ENCODE measurements at places on chromosomes 6 and 20.

- peak overlapping the region; percentile 92 for H3K27ac ChIP-seq
- H3K36me3 ChIP-seq, result peaks cover 6% of the 10 kb centered on the region
- peak overlapping the region; percentile 91 for H3K4me3 ChIP-seq
- no peaks in the 10 kb centered on the region for H3K27me3 ChIP-seq
These were observed 86.0 kb downstream of the SESN1 start for GRCh38 chr6:109008537-109009235.

DNA sequence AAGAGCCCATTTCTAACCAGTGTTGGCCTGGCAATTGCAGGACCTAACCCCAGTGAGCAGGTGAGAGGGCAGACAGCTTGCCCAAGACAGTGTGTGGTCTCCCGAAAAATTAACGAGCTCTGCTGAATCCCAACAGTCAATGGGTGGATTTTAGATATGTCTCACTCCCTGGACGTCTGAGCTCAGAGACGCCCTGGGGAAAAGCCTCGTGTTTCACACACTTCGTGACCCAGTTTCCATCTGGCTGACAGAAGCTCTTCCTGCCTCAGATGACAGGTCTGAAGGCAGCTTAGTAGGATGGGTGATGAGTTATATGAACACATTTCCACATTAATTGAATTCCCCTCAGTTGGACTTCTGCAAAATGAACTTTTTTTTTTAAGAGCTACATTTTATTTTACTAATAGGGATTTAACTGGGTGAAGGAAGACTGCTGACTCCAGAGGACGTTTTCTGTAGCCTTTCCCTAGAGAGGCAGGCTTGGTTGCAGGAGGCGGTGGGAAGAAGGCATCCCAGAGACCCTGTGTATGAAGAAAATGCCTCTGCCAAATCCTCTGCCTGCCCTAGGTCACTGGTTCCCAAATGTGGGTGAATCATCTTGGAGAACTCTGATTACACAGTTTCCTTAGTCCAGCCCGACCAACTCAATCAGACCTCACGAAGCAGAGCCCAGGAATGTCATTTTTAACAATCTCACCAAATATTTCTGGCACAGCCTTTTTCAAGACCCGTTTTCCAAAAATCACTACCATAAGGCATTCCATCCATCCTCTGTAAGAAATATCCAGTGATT, 71.7 kb upstream of the LY86 start:
- H3K4me3 ChIP-seq, result no peak overlapping the region
- H3K27me3 ChIP-seq, result peaks cover 87% of the 10 kb centered on the region
- peaks cover 15% of the 10 kb centered on the region for H3K4me1 ChIP-seq

DNA sequence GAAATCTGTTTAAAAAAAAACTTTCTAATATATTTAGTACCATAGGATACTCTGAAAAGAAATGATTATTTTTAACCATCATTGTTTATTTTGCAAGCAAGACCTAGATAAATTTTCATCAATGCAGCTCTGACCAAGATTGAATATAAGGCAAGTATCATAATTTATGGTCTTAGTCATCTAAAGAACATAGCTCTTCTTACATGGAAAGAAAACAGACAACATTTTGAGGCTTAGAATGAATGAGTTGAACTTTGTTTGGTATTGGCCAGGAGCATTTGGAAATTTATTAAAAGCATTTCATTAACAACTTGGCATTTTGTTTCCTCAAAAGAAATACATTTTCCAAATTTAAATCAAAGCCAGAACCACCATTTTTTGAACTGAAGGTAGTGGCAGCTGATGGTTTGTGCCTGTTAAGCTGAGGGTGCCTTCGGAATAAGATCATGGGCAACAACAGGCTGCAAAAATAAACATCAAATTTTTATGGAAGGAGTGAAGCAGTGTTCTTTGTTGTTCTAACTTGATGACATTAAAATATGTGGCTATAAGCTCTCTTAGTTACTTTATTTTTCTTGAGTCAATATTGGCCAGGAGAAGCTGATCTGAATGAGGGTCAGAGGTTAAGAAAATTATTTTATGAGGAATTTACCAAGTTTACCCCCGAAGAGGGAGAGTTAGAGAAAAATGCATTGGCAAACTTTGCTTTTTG, 6.7 kb upstream of the ATXN1 start:
- no peaks in the 10 kb centered on the region for H3K27me3 ChIP-seq
- H3K27ac ChIP-seq, result no peak overlapping the region
- H3K36me3 ChIP-seq, result peaks cover 9% of the 10 kb centered on the region
- no peak for DNase-seq

DNA sequence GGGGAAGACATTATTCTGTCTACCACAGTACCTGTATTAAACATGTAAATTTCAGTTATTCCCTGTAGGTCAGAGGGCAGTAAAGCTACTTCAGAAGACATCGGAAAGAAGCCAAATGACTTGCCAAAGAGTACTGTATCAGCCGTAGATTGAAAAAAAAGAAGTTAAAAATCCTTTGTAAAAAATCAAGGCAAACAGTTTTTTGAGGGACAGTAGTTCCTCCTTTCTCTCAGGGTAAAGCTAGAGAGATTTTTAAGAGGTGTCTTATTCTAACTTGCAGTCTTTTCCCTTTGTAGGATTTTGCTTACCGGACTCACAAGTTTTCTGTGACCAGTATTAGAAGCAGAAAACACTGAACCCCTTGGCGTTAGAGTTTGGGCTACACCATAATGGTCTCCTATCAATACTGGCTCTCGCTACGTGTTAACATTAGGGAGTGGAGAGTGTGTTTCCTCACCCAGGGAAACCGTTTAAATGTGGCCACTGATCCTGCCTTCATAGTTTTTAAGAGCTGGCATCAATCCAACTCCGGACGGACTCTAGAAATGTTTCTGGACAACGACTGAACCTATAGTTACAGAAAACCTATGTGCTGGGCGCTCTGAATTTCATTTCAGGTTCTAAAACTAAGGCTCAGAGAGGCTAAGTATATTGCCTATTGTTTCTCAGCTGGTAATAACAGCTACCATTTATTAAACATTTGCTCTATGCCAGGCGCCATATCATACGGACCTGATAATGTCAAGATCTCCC, 1.3 kb upstream of the ASXL1 start:
- no peak for DNase-seq
- no peaks in the 10 kb centered on the region for H3K27me3 ChIP-seq
- peaks cover 15% of the 10 kb centered on the region for H3K36me3 ChIP-seq
- H3K4me3 ChIP-seq, result peak overlapping the region; percentile 95

GRCh38 chr20:47754388-47754715, 30.9 kb downstream of the SULF2 start:
- H3K4me1 ChIP-seq, result peaks cover 10% of the 10 kb centered on the region
- no peak overlapping the region for H3K27ac ChIP-seq
- no peaks in the 10 kb centered on the region for H3K36me3 ChIP-seq
- H3K4me3 ChIP-seq, result no peak overlapping the region
- DNase-seq, result no peak

DNA sequence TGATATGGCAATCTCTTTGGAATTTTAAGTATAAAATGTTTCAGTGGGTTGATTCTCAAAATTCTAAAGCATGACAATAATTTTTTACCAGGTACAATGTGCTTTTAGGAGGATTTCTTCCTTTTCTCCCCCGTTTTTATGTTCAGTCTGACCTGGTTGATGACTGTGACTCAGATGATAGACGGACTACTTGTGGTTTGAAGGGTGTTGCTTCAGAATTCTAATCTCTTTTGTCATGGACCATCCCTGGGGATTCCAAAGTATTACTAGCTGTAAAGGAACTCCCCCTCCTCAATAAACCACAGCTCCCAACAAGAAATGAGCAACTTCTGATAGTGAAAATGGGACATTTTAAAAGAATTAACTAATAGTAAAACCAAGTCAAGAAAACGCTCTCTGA, 34.9 kb upstream of the TNFAIP3 start:
- H3K27ac ChIP-seq, result no peak overlapping the region
- H3K4me1 ChIP-seq, result peaks cover 33% of the 10 kb centered on the region
- no peak for DNase-seq
- H3K4me3 ChIP-seq, result no peak overlapping the region
- peaks cover 2% of the 10 kb centered on the region for H3K36me3 ChIP-seq

- H3K36me3 ChIP-seq, result no peaks in the 10 kb centered on the region
- DNase-seq, result no peak
- H3K4me1 ChIP-seq, result peaks cover 3% of the 10 kb centered on the region
These were observed 58.2 kb upstream of the BCLAF1 start for GRCh38 chr6:136347847-136348246.

DNA sequence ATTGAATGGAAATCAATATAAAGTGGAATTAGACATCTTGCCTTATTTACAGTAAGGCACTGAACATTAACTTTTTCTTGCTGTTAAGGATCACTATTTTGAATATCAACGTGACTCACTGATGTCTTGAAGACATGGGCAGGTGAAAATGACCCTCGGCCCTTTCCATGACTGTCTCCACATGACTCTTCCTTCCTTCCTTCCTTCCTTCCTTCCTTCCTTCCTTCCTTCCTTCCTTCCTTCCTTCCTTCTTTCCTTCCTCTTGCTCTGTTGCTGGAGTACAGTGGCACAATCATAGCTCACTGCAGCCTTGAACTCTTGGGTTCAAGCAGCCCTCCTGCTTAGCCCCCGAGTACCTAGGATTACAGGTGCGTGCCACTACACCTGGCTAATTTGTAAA, 52.2 kb upstream of the TOX2 start:
- no peak for DNase-seq
- no peak overlapping the region for H3K27ac ChIP-seq
- no peaks in the 10 kb centered on the region for H3K36me3 ChIP-seq
- no peak overlapping the region for H3K4me3 ChIP-seq
- peaks cover 35% of the 10 kb centered on the region for H3K27me3 ChIP-seq

DNA sequence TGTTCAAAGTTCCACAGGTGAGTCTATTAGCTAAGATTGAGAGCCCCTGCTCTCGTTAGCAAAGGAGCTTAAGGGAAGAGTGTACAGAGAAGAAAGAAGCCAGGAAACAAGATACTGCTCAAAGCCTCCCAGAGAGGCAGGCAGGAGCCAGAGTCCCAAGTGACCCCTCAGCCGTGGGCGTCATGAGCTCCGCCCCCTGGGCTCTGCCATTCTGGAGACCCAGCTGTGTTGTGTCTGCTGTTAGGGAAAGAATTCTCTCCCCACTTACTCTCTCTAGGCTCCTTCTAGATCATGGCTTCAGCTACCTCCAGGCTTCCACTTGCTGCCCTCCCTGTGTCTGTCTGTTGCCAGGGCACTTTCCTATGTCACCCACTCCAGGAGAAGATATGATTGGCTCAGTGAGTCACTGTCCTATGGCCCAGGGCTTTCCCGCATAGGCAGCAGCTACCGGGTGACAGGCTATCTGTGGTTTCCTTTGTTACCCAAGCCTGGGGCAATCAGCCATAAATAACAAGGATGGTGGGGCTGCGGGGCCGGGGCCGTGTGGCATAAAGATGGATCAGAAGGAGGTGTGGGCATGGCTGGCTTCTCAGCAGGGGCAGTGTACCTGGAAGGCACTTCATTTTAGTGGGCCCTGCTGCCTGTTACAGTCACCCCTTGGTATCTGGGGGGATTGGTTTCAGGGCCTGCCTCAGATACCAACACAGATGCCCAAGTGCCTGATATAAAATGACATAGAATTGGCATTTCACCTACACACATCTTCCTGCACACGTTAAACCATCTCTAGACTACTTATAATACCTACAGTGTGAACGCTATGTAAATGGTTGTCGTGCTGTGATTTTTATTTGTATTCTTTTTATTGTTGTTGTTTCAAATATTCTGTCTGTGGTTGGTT, 118.9 kb downstream of the ARMC2 start:
- H3K27me3 ChIP-seq, result no peaks in the 10 kb centered on the region
- DNase-seq, result no peak
- H3K4me1 ChIP-seq, result peaks cover 13% of the 10 kb centered on the region
- no peak overlapping the region for H3K4me3 ChIP-seq
- H3K36me3 ChIP-seq, result no peaks in the 10 kb centered on the region

DNA sequence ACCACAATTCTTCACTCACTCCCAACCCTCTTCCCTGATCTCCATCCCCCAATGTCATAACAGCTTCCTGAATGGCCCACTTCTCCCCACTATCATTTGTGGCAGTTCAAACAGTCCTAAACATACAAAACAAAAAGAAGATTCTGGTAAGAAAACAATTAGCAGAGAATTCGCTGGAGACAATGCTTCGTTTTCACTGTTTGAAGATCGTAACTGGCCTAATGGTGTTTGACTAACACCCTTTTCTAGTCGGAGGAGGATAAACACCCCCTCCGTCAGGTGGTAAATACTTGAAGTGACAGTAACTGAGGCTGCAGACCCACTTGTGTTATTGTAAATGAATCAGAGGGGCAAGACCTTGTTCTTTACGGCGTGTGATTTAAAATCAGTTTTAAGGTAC, 3.8 kb downstream of the EYA2 start:
- H3K27me3 ChIP-seq, result peaks cover 71% of the 10 kb centered on the region
- no peak for DNase-seq

GRCh38 chr6:32074996-32075532, 34.1 kb downstream of the TNXB start:
- no peaks in the 10 kb centered on the region for H3K4me1 ChIP-seq
- DNase-seq, result no peak
- no peak overlapping the region for H3K27ac ChIP-seq

- H3K27ac ChIP-seq, result peak overlapping the region; percentile 96
- H3K4me1 ChIP-seq, result peaks cover 45% of the 10 kb centered on the region
- DNase-seq, result no peak
- H3K36me3 ChIP-seq, result peaks cover 34% of the 10 kb centered on the region
- H3K4me3 ChIP-seq, result peak overlapping the region; percentile 98
- peaks cover 4% of the 10 kb centered on the region for H3K27me3 ChIP-seq
These were observed 6.6 kb upstream of the ZBTB22 start for GRCh38 chr6:33324125-33324524.

DNA sequence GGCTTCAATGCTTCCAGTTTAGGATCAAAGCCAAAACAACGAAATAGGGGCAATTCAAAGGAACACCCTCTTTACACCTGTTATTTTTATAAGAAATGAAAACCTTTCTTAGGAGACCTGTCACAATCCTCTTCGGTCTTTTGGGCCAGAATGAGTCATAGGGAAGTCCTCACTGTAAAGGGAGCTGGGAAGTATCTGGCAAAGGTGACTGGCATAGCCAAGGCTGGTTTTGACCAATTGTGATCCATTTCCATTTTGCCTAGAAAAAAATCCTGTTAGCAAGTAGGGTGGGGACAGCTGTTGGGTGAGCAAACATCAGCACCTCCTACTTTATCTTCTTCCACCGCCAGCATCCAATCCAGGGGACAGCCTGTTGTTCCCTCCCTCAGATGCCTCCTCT, 343.2 kb upstream of the SULF2 start:
- no peak for DNase-seq
- no peaks in the 10 kb centered on the region for H3K27me3 ChIP-seq

GRCh38 chr20:35600993-35601973, 14.3 kb upstream of the SPAG4 start:
- peaks cover 86% of the 10 kb centered on the region for H3K27me3 ChIP-seq
- H3K36me3 ChIP-seq, result no peaks in the 10 kb centered on the region
- peaks cover 11% of the 10 kb centered on the region for H3K4me1 ChIP-seq
- no peak overlapping the region for H3K27ac ChIP-seq

DNA sequence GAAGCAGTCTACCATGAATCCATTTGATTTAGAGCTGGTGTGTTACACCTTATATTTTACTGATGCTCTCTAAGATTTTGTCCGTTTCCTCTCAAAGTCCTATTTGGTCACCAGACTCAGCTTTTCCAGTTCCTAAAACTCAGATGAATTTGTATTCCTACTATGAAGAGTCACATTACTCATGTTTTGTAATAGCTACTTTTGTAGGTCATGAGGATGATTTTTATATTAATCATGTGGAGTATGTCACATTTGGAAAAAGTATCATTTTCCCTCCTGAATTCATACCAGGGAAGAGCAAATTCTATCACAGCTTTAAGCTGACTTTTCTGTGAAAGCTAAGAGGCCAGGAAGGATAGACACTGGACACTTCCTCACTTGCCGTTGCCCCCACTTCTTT, 140.6 kb upstream of the SCGN start:
- no peak overlapping the region for H3K27ac ChIP-seq
- H3K36me3 ChIP-seq, result no peaks in the 10 kb centered on the region
- no peak for DNase-seq
- no peaks in the 10 kb centered on the region for H3K27me3 ChIP-seq
- no peak overlapping the region for H3K4me3 ChIP-seq
